ENCODE measurements at places on chromosomes 4 and X.

- no peak for DNase-seq
Observed at GRCh38 chr4:188195389-188195985, 56.2 kb downstream of the TRIML1 start.

DNA sequence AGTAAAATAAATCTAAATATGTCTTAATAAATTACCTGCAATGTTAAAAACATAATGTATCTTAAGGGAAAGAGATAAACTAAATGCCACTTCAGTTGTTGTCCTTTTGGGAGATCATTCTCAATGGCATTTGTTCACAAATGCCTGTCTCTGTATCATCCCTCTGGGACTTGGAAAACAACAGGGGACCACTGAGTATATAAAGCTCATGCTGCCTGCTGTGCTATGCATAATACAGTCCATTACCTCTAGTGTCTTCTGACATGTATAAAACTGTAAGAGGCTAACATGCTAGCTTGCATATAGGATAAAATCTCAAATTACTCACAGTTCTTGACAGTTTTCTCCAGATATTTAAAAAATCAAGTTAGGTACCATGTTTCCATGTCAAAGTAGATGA is 503.9 kb downstream of the PDHA2 start:
- DNase-seq: no peak

DNA sequence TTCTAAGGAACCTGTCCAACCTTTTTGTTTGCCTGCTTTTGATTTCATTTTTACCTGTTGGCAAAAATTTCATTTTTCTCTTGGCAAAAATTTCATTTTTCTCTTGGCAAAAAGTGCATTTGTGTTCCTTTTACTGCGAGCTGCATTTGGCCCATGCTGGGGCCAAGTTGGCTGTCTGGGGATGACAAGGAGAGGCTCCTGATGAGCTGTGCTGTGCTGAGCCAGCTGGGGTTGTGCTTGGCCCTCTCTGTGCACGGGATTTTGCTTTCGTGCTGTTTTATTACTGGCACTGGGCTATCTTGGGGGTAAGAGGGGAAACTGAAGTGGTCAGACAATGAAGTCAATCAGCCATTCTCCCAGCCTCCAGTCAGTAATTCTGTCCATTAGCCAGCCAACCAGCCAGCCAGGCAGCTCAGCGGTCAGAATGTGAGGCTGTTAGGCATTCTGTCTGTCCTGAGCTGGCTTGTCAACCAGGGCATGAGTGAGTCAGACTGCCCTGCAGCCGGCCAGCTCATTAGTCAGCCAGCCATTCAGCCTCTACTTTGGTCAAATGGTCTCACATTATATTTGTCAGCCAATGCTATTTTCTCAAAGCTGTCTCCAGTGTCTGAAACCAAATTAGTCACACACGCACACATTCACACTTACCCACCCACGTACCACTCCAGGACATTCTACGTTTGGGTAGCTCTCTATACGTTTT is 56.9 kb upstream of the PRPS1 start:
- DNase-seq: no peak

DNA sequence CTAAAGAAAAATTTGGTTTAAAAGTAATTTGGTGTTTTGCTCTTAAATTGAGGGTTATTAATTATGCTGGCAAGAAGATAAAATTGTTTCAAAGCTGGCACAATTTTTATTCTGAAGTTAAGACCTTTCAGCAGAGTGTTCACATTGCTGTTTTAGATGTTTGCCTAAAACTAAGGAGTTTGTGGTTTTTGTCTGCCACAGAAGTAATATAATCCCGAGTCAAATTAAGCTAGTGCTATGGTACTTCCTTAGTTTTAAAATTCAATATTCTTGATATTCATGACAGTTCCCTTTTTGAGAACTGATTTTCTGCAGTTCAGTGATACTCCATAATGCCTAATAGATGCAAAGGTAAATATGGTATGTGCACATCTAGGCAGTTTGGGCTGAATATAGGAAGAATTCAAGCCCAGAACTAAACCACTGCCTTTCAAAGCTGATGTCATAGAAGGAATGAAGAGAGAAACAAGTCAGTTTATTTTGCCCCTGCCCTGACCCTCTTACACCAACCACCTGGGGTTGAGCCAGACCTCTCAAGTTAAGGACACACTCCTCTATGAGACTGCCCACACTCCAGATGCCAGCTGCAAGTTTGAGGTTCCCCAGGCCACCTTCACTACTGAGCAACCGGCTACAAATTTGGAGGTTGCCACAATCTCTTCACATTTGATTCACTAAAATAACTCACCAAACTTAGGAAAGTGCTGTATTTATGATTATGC is 32.1 kb upstream of the VEGFC start:
- DNase-seq: no peak

- no peak for DNase-seq
Observed at GRCh38 chrX:15475021-15475420, 18.1 kb downstream of the PIR start.

GRCh38 chr4:98930311-98930865 is 1.5 kb upstream of the EIF4E start:
- DNase-seq: no peak

- no peak for DNase-seq
Observed at GRCh38 chr4:176308441-176308840, 11.3 kb upstream of the SPCS3 start.
